NK-92 treated with Interleukin-12 subunit alpha and Interleukin-12 subunit beta, amount 100 ng/mL, for 24 hours (cell line): ENCODE measurements at places on chromosomes 7 and 10.

DNA sequence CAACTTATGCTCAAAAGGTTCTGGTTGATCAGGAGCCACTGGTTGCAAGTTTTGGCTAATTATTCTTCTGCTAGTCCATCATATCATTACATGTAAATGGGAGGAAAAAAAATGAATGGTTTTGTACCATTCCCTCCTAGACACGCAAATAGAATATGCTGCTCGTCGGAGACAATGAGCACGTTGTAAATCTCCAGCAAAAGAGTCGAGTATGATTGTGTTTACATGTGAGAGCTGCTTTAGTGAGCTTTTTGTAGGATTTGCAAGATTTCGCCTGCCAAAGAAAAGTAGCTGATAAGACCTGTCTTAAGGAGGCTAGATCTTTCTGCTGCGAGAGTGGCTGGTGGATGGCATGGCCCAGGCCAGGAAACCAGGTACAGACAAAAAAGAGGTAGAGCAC, 109.0 kb downstream of the ZMYND11 start:
- no peak for DNase-seq

DNA sequence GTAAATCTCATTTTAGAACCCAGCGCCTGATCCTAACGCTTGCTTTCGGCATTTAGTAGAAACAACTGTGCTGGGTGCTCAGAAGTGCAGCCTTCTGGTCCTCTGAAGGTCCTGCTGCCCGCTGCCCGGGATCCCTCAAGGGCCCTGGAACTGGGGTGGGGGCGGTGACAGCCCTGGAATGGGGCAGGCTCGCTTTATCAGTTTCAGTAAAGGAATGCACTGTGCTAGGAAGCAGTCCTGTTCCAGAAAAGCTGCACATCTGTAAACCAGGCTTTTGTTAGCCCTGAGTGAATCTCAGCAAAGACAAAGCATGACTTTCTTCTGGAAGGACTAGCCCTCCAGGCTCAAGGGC, 254.6 kb downstream of the TNS3 start:
- no peak for DNase-seq

GRCh38 chr7:12638851-12639456, 48.5 kb upstream of the ARL4A start:
- DNase-seq, result no peak

DNA sequence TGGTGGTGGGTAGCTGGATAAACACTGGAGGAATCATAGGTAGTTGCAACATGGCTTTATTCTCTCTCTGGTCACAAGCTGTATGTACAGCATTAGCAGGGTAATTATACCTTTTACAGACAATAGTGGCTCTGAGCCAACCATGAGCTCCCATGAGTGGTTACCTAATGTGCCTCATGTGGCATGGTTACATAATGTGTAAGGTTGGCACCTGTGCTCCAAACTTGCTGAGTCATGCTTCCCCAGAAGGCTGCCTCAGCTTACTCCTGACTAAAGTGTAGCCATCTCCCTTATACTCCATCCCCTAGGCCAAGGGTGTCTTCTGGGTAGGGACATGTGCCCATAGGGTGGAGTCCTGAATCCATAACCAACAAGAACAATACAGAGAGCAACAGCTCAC, 345.3 kb upstream of the SEMA3C start:
- no peak for DNase-seq

DNA sequence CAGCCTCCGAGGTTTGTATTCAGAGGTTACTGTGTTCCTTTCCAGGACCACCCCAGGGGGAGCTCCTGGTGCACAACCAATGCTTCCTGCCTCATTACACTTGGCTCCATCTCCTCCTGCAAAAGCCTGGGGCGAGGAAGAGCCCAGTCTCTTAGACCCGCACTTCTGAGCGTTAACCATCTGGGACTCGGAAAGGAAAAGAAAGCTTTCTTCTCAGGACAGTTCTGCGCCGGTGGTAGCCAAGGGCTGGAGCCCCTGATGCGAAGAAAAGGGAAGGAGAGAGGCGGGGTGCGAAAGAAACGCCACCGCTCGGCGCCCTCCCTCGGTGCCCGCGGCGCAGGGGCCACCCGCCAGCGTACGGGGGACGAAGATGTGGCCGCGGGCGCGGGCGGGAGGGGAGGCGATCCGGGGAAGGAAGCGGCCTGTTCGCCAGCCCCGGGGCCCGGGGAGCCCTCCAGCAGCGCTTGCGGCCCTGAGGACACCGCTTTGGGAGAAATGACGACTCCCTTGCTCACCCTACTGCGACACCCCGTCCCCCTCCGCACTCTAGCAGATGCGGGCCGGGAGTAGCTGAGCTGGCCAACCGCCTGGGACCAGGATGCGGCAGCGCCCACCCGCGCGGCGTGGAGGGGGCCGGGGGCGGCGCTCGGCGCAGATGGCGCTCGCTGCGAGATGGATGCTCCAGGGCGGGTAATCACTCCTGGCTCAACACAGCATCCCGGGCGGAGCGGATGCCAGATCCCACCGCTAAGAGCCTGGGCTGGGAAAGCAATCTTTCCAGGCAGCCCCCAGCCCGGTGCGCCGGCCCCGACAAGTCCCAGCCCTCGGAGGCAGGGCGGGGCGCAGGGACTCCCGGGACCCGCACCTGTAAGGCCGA, 1.3 kb downstream of the NRCAM start:
- DNase-seq, result no peak

GRCh38 chr7:151124899-151125399, 38.7 kb downstream of the AGAP3 start:
- DNase-seq, result no peak

DNA sequence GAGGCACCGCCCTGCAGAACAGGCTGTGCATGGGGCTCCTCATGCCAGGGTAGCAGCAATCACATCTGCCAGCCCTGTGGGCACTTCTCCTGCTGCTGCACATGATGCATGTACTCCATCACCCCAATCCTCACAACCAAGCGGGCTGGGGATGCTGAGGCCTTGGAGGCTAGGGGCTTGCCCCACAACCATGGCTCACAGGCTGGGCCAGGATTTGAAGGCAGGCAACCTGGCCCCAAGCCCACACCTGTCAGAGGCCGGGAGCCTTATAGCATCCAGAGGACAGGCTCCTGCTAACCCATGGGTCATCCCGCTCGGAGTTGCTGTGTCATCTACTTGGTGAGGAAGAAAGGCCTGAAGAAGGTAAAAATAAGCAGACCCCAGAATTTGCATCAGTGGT, 2.2 kb downstream of the POLM start:
- DNase-seq, result no peak

DNA sequence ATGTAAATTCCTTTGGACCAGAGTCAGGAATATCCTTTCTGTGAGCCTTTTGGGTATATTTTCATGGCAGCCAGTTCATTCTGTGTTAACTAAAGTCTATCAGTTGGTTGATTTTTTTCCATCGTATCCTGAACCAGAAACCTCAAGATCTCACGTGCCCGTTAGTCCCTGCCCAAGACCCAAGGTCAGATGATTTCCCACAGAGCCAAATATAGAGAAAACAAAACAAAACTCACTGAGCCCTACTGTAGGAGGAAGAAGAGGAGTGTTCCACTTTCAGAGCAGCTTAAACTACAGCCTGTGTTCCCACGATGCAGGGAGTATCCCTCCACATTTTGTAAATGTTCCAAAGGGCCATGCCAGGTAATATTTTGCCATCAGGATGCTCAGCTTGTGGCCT, 96.0 kb upstream of the ADO start:
- DNase-seq, result no peak

GRCh38 chr7:128933180-128933891, 4.4 kb upstream of the IRF5 start:
- no peak for DNase-seq

DNA sequence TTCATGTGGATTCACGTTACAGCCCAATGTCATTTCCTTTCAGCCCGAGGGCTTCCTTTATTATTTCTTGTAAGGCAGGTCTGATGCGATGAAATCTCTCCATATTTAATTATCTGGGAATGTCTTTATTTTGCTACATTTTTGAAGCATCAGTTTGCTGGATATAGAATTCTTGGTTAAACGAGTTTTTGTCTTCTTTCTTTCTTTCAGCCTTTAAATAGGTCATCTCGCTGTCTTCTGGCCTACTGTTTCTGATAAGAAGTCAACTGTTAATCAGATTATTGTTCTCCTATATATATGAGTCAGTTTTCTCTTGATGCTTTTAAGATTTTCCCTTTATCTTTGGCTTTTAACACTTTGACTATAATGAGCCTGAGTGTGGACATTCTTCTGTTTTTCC, 184.7 kb downstream of the TMEM178B start:
- DNase-seq, result no peak

DNA sequence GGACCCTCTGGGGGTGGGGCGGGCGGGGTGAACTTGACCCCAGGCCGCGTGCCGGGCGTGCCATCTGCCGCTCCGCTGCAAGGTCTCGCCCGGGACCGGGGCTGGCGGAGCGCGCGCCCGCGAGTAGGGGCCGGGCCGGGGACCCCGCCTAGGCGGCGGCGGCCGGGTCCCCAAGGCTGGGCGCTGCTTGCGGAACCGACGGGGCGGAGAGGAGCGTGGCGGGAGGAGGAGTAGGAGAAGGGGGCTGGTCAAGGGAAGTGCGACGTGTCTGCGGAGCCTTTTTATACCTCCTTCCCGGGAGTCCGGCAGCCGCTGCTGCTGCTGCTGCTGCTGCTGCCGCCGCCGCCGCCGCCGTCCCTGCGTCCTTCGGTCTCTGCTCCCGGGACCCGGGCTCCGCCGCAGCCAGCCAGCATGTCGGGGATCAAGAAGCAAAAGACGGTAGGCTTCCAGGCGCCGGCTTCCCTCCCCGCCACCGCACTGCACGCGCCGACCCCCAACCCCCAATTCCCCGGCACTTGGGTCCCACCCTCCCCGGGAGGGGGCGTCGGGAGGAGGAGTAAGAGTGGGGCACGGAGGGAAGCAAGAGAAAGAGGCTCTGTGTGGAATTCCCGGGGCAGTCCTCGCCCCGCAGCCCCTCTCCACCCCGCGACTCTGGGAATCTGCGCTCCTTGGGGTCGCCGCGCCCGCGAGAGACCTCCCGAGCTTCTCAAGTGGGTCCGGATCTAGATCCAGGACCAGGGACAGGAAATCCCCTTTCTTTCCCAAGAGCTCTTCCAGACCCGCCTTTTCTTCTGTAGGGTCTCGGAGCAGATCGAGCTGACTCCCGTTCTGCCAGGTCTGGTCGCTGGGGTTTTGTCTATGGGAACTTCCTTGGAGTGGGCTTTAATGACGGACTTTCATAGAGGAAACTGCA, at the start of gene PAPSS2:
Gene PAPSS2, plus strand, starts transcription at position 308 of the 913 bp plus-strand sequence. Its CDS starts 104 bp downstream, at position 412.
- DNase-seq, result no peak

GRCh38 chr10:7525314-7526016, 114.6 kb upstream of the SFMBT2 start:
- DNase-seq, result no peak

GRCh38 chr7:139730746-139731612, 46.8 kb downstream of the HIPK2 start:
- no peak for DNase-seq

GRCh38 chr10:71092812-71093401, 119.5 kb upstream of the UNC5B start:
- DNase-seq, result no peak

- no peak for DNase-seq
Observed at GRCh38 chr7:152931633-152932032, 172.1 kb downstream of the ACTR3B start.

DNA sequence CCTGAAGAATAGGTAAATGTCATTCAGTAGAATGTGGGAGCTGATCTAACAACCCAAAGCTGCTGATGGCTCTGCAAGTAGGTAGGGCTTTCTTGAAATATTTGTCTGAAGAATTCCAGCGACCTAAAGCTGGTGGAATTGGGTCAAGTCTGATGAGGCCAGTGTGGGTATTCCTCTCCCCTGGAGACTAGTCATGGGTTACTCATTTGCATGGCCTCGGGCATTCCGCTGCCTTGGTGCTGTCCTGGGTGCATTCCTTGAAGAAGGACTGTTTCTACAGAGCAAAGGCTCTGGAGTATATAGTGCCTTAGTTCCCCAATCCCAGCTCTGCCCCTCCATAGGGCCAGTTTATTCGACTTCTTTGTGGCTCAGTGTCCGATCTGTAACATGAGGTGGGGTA, 19.2 kb downstream of the PDK4 start:
- no peak for DNase-seq

DNA sequence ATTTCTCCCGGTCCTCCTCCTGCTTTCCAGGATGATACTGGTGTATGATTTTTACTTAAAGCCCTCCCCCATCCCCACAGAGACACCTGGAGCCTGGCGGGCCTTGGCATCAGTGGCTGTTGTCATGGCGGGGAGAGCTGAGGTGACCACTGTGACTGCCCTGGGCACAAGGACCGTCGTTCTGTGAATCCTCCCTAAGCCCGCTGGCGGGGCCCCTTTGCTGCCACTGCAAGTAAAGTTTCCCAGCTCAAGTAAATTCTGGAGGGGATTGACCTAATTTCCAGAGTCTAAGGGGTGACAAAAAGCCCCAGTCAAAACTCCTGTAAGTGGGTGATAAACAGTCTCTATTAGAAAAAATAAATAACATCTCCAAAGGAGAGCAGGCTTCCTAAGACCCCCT, 393.2 kb upstream of the PODXL start:
- no peak for DNase-seq

GRCh38 chr7:38280000-38280399, 6.6 kb upstream of the TARP start:
- DNase-seq, result no peak

- DNase-seq, result no peak
Observed at GRCh38 chr7:22569586-22570321, 69.8 kb upstream of the STEAP1B start.

- no peak for DNase-seq
Observed at GRCh38 chr10:101047961-101048892, 13.6 kb upstream of the KAZALD1 start.

DNA sequence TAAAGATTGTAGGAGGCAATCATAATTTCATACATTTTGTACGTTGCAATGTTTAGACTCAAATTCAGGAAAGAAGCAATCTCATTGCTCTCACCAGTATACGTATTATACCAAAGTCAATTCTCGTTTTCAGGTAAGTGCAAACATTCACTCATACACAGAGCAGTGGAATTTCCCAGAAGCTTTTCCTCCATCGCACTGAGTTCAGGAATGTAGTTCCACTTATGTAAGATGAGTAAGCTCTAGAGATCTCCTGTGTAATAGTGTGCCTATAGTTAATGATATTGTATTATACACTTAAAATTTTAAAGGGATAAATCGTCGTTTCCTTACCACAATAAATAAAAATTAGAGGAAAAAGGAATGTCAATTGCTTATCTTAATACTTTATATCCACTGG, 470.8 kb upstream of the KCND2 start:
- DNase-seq, result no peak

DNA sequence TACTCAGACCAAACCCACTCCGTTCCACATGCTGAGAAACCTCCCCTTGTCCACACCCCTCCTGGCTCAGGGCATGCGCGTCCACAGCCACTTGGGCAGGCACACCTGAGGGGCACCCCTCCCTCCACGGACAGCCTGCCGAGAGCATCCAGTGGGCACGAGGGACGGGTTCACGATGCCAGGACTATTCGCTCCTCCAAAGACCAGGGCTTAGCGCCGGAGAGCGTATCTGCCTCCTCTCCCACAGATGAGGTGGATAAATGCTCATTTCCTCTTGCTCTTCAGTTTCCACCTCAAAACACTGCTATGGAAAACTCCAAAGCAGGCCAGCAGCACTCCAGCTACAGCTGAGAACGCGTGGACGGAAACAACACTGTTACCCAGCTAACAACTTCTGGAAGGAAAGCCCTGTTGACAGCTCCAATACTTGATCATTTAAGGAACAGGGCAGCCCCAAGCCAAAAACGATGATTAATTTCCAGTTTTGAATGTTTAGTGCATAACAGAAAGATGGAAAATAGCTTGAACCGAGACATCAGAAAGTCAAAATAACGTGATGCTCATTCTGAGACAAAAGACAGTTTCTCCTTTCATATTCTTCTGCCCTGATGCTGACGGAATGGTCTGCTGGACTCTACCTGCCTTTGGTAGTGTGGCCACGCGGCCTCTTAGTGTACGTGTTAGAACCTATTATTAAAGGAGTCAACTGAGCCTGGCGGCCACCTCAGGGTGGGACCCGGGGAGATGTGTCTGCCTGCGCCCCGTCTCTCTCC, 204.7 kb downstream of the DNAJB6 start:
- no peak for DNase-seq
